ENCODE measurements at places on chromosomes 5 and 9.

DNA sequence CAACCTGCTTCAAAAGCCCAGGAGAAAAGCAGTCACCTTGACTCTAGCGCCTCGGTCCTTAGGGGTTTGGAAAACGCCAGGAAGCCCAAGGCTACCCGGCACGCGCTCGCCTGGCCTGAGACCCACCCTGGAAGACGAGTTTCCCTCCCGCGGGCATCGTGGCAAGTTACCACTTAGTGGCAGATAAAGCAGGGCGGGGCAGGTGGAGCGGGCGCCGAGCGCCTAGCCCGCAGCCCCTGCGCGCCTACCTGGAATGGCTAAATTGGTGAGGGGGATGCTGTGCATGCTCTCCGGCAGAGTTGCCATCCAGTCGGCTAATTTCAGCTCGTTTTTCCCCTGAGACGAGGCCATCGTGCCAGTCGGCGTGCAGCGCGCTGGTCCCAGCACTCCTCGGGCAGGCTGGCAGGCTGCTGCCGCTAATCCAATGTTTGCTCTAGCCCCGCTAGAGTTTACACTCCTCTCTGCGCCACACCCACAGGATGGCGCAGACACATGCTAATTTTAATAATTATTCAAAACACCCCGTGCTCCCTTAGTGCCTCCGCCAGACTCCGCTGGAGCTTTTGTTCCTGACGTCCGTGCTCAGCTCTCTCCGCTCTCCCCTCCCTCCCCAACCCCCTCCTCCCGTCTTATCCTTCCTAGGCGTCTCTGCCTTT lies at the start of gene PLCXD3:
Gene PLCXD3, minus strand, starts transcription at position 426 of the 656 bp plus-strand sequence. Its CDS starts 75 bp downstream, at position 351.
- DNase-seq, result no peak

DNA sequence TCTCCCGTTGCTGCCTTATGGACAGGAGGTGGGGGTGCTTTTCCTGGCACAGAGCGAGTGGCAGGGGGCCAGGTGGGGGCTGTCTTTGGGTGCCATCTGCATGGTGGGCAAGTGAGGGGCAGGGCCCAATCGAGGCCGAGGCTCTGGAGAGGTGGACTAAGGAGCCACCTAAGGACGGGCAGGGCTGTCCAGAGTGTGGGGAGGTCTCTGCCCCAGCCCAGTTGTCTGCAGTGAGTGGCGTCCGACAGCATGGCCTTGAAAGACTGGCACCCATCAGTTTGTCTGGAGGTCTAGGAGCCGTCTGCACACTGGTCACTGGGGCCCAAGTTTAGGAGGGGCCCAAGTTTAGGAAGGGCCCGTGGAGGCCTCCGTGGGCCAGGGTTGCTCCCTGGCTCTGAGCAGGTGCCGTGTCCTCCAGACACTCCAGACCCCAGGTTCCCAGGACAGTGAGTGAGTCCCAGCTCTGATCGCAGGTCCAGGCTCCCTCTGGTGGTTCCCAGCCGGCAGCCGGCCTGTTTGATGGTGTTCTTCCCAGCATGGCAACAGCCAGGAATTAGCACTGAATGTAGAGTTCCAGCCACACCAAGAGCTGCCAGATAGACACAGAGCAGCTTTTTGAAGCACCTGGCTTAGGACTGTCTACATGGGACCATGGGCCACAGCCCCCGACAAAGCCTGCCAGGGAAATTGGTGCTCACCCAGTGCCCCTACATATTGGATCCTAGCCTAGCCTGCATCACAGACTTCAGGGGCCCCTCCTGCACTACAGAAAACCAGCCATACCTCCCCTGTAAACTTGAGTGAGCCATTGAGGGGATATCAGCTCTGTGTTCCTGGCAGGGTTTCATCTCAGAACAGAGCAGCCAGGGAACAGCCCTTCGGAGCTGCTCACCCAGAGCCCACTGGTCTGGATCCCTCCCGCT lies 120.9 kb downstream of the WNK2 start:
- DNase-seq, result no peak

DNA sequence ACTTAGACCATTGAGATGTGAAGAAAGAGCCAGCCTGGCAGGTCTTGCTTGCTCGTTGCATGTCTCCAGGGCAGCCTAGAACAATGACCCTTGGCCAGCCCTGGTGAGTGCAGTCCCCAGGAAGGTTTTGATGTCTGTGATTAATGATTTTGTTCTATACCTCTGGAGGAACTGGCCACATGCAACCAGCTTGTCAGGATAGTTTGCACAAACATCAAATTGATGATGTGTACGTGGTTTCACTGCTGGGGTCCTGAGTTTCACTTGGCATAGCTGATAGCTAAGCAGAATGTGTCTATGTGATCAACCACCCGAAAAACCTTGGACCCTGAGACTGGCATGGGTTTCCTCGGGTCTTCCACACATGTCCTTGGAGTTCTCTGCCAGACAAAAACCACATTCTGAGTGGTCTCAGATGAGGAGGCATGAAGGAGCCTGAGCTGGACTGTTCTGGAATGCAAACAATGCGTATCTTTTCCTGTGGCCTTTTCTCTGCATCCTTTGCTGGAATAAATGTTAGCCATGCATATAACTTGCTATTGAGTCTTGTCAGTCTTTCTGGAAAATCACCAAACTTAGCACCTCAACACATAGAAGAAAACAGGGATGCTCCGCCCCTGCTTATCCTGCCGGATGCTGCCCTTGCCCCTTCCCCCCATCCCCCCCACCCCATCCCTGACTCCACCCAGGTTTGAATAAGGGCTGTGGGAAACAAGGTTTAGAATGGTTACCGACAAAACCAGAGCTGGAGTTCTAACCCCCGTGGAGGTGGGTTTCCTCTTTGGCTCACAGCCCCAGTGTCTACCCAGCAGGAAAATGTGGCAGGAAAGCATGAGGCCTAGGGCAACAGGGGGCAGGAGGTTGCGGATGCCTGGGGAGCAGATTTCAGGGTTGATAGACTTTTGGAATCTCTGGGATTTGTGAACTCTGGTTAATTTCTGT lies 50.1 kb upstream of the ANKRD33B start:
- DNase-seq, result no peak

DNA sequence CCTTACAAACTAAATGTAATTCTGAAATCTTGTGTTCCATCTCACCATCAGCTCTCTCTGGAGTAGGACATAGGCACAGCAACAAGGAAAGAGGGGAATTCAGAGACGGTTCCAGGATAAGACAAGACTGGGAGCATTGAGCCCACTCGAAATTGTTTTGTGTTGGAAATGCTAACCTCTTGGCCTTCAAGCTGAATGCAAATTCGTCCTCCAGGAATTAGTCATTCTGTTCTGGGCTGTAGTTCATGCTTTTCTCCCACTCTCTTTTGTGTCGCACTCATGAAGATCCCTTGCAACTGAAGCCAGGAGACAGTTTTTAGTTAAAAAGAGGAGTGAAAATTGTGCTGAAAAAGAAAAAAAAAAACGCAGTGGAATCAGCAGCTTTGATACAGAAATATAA lies 121.7 kb upstream of the SEMA6A start:
- no peak for DNase-seq

- DNase-seq, result no peak
Measured at GRCh38 chr9:134764473-134765269, 115.9 kb upstream of the FCN2 start.

- DNase-seq, result no peak
Measured at GRCh38 chr9:34628656-34629490, at the start of gene ARID3C. ARID3C (minus strand) TSS chr9:34629066; CDS start chr9:34628014, 1,052 bp downstream.

GRCh38 chr9:95089257-95090022 lies 228.1 kb downstream of the FANCC start:
- no peak for DNase-seq

GRCh38 chr5:1295650-1296037 lies 776 bp upstream of the TERT start:
- DNase-seq, result no peak

DNA sequence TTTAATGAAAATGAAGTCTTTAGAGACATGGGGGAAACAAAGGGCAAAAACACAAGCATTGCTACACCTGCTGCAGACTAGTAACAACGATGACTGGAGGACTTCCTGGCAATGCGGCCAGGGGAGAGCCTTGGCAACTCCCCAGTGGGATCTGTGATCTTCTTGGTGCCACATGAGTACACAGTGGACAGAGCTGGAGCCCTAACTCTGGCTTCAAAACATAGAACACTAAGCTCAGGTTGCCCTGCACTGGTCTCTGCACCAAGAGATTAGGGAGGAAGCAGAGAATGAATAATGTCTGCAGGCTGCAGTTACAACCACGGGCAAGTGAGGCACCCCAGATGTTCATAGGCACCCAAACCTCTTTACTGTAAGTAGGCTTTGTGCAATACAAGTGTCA lies 91.1 kb downstream of the MRPS27 start:
- DNase-seq, result no peak

DNA sequence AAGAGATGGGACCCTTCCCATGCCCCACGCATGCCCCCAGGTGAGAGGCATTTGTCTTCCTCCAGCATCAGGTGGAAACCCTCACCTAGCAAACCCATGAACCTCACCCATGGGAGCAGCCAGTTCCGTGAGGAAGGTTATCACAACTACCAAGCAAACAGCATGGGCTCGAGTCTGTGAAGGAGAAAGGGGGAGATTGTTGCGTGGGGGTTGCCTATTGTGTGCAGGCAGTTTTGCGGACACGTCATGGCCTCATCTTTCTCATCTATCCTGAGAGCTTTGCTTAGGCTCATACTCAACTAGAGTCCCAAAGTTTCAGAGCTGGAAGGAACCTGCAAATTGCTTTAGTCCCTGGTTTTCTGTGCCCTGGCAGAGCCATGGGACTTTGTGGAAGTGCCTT lies 73.6 kb upstream of the TGFBR1 start:
- no peak for DNase-seq

GRCh38 chr5:74647096-74647495 lies 6.6 kb upstream of the ENC1 start:
- DNase-seq, result no peak

- DNase-seq, result no peak
Measured at GRCh38 chr9:120369608-120370220, 210.3 kb downstream of the CDK5RAP2 start.

DNA sequence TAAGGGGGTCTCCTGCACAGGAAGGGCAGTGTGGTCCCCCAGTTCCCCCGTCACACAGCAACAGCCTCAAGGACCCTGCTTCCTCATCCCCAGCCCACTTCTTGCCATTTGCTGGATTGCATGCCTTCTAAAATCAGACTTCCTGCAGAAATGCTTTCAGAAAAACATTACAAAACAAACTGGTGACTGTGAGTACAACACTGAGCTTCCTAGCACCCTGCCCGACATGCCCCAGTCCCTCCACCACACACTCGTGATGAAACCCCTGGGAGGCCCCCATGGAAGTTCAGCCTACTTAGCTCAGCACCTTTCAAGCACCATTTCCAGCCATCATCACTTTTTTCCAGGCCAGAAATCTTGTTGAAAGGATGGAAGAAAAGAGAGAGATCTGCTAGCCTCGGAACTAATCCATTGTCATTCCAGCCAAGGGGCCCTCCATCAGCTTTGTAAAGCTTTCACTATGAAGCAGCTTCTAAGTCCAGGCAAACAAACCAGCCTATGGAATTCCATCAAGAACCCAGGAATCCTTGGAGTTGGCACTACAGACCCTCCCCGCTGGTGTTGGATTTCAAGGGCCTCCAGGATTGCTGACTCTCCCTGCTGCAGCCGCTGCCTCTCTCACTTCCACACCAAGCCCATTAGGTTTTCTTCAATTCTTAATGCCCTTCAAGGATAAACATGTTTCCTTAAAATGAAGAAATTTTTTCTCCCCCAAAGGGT lies 114.6 kb downstream of the C5orf15 start:
- no peak for DNase-seq

DNA sequence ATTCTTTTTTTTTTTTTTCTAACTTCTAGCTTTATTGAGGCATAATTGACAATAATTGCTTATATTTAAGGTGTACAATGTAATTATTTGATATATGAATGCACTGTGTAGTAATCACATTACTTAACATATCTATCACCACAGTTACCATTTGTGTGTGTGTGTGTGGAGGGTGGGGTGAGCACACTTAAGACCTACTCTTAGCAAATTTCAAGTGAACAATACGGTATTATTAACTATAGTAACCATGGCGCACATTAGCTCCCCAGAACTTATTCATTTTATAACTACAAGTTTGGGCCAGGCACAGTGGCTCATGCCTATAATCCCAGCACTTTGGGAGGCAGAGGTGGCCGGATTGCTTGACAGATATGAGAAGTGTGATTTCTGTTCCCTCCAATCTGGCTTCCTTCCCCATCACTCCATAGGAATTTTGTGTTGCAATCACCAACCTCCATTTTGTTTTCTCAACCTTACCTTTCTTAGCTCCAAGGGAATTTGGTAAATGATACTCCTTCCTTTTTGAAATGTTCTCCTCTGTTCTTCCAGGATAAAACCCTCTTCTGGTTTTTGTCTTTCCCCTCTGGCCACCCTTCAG lies 14.9 kb downstream of the TXN start:
- DNase-seq, result no peak

DNA sequence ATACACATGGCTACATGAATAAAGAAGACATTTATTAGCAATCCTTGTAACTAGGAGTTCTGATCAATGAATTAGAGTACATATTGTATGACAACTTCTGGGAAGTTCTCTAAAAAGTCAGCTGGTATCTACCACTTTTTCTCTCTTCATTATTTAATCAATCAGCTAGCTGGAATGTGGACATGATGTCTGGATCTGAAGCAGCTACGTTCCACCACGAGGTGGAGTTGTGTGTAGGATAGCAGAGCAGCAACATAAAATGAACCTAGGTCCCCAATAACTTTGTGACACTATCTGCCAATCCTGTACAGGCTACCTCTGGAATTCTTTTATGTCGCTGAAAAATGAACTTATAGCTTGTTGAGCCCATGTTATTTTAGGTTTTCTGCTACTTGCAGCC lies 32.9 kb upstream of the ENTREP1 start:
- DNase-seq, result no peak

- DNase-seq, result no peak
Measured at GRCh38 chr5:100791391-100791790, 111.7 kb downstream of the ST8SIA4 start.

GRCh38 chr5:56155992-56156584 lies 77.0 kb downstream of the ANKRD55 start:
- DNase-seq, result no peak

- no peak for DNase-seq
Measured at GRCh38 chr5:169697976-169698375, 60.9 kb downstream of the DOCK2 start.

DNA sequence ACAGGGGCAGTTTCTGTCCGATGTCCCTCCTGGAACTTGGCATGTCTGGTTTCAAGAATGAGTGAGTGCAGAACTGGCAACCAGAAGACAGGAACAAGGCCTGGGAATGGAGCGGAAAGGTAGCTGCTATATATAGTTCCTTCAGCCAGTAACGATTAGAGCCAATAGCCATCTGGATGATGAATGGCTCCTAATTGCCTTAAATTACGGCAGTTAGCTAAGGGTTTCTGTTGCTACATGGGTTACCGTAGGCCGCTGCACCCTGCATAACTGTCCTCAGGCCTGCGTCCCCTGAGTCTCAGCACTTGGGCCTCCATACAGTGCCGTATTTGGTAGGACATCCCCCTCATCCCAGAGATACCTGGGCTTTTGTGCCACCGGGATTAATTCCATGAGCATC lies 29.4 kb downstream of the WWC1 start:
- DNase-seq, result no peak

Measured in GF-D8 (cell line).